ENCODE measurements at places on chromosomes 12 and 14.

DNA sequence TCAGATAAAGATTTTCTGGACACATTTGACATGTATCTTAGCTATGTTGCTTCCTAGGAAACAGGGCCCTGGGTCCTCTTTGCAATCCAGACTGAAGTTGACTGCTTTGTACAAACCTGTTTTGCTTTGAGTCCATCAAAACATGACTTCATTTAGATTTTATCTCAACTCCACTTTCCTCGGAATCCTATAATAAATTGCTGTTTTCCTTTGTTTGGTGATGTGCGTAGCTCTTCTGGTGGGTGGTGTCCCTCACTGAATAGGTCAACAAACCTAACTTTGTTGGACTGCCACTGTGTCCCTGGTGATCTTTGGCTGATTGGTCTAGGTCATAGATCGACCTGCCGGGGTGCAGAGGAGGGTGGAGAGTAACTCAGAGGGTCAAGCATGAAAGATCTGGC lies 735 bp upstream of the P2RX7 start:
- DNase-seq: no peak

DNA sequence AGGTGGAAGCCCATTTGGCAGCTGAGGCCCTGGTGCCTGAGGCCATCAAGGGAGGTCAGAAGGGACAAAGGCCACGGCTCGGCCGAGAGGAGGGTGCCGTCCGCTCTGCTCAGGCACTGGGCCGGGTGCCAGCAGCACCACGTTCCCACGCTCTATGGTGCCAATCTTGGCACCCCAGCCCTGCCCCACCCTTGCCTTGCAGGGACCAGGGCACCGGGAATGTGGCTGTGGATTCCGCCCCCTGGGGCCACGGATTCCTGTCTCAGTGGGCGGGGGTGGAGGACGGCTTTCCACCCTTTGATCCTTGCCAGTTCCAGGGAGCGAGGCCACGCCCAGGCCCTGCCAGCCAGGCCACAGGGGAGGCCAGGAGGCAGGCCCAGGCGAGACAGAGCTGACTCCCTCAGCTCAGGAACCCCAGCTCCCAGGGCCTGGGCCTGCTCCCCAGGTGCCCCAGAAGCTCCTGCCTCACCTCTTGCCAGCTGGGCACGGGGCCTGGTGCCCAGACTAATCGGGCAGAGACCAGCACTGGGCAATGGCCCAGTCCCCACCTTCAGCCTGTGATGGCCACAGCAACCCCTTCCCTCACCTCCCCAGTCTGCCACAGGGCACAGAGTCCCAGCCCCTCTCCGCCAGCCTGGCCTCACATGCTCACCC lies 26.4 kb upstream of the GPR132 start:
- no peak for DNase-seq

- DNase-seq: no peak
Measured at GRCh38 chr12:108090932-108091678, 38.0 kb upstream of the WSCD2 start.

DNA sequence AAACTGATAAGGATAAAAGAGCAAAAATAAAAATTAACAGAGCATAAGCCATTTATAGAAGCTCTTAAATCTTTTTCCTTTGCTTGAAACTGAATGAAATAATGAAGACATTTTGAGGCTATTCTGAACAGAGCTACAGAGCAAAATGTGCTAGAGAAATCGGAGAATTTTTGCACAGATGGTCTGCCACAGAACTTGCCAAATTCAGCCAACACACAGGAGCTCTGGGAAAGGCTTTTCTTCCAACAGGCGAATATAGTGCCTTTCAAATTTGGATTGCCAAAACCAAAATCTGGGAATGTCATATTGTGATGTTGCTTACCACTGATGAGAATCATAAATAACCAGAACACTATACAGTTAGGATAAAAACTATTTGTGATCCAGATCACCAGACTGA lies 406.3 kb downstream of the RPL10L start:
- DNase-seq: no peak

- DNase-seq: no peak
Measured at GRCh38 chr14:67457782-67458181, 30.7 kb downstream of the TMEM229B start.

- no peak for DNase-seq
Measured at GRCh38 chr14:101508948-101509729, 52.2 kb upstream of the DIO3 start.

All from activated CD8-positive, alpha-beta T cell treated with anti-CD3 and anti-CD28 coated beads for 36 hours (primary cell).